ENCODE measurements at places on chromosomes 4 and X.

- DNase-seq: no peak
Measured at GRCh38 chr4:21882051-21882839, 66.3 kb downstream of the KCNIP4 start.

DNA sequence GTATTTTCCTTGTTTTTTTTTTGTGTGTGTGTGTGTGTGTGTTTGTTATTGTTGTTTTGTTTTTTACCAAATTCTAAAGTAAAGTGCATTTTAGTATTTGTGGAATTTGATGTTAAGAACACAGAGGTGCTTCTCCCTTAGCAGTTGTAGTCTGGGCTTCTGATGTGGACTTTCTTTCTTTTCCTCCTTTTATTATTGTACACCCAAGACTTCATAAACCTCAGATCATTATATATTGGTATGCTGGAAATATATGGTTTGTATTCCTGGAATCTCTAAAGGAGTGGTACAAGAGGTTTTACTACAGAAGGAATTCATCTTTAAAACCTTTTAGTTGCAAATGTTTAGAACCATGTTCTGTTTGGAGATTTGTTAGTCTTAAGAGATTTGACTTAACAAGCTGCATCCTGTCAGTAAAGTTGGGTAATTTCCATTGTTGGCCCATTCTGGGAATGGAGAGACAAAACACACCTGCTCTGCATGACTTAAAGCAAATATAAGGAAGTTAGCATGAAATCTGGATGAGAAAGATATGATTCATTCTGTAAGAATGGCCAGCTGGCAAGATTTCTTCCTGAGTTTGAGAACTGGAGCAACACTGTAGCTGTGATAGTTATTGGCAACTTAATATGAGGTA, 64.0 kb downstream of the SMAD1 start:
- DNase-seq: no peak

DNA sequence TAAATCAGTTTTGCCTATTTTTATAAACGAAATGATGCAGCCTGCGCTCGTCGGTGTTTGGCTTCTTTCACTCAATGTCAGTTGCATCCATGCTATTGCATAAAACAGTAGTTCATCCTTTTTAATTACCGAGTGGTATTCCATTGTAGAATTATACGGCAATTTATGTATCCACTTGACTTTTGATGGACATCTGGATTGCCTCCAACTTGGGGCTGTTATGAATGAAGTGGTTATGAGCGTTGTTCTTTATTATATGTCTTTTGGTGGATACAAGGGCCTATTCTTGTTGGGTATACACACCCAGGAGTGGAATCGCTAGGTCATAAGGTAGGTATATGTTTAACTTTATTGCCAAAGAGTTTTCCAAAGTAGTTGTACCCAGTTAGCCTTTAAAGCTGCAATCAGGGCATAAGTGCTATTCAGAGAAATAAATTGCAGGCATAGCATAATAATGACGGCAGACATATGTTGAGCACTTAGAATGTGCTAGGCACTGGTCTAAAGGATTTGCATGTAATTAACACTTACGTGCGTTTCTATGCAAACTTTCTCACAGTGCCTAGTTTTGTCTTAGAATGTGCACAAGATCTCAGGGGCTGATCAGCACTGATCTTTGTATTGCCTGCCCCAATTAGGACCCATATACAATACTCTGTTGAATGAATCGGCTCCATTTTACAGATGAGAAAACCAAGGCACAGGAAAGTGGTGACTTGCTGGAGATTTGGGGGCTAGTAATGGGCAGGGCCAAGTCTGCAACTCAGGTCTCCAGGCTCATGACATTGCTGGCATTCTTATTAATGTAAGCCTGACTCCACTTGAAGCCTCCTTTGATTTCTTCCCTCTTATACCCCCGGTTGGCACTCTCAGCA, 407.0 kb downstream of the BCOR start:
- DNase-seq: no peak

DNA sequence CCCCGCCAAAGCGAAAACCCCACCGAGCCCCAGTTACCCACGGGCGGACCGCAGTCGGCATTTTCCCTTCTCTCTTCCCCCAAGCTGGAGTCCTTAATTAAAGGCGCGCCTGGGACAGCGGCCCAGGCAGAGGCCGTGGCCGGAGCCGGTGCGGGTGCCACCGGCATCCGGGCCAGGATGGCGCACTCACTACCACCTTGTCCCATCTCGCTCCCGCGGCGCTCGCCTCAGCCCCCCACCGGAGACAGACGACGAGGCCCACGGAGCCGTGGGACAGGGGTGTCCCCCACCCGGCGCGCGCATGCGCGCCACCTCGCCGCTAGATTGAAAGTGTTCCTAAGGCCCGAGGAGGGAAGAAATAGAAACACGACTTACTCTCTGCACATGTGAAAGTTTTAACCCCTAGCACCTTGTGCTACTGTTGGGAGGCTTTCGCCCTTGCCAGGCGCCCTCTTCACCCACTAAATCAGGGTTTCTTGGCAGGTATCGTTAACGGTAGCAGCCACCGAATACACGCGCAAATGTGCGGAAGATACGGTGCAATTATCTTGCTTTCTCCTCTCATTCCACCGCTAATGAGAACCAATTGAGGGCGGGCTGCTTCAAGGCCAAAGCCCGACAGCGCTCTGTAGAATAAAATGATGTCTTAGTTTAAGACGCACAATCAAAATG, 64.3 kb upstream of the CCDC160 start:
- DNase-seq: peak; percentile 23

- no peak for DNase-seq
Measured at GRCh38 chr4:38715050-38715449, 51.1 kb downstream of the KLF3 start.

DNA sequence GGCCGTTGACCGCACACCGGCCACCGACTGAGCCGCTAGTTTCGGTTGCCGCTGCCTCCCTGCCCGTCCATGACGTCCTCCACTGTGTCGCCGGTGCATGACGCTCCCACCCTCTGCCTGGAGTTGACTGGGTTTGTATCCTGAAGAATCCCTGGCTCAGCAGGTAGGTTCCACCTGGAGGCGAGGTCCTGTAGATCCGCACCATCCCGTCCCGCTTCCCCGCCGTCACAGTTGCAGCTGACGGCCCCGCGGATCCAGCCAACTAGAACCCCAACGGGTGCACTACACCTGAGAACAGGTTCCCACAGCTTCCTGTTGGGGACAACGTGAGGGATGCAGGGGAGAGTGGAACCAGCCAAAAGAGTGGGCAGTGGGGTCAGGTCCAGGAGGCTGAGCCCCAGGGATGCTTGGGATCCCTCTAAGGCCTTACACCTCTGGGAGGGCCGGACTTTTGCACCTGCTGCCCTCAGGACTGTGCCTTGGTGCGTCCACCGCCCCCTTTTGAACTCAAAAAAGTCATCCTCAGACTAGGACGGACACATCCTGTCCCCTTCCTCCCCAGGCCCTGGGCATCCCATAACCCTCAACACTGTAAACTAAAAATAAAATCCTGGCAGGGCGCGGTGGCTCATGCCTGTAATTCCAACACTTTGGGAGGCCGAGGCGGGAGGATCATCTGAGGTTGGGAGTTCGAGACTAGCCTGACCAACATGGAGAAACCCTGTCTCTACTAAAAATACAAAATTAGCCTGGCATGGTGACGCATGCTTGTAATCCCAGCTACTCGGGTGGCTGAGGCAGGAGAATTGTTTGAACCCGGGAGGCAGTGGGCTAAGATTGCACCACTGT, 1.1 kb upstream of the SLBP start:
- no peak for DNase-seq

GRCh38 chr4:119025420-119025819, 110.2 kb upstream of the MYOZ2 start:
- DNase-seq: no peak

DNA sequence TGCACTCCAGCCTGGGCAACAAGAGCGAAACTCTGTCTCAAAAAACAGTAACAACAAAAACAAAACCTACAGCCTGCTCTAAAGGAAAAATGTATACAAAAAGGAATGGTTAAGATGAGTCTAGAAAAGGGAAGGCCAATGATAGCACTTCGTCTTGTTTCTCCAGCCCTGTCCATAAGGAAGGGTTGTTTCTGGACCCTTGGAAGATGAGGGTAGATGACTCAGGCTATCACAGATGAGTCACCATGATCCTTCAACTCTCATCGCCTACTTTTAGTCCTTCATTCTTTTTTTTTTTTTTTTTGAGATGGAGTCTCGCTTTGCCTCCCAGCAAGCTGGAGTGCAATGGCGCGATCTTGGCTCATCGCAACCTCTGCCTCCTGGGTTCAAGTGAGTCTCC, 8.8 kb downstream of the PLA2G12A start:
- DNase-seq: no peak

- DNase-seq: no peak
Measured at GRCh38 chrX:67731061-67731460, 187.2 kb downstream of the AR start.

- no peak for DNase-seq
Measured at GRCh38 chrX:135522878-135523693, 2.6 kb downstream of the INTS6L start.

- DNase-seq: no peak
Measured at GRCh38 chr4:176762661-176763308, 29.9 kb downstream of the VEGFC start.

- DNase-seq: no peak
Measured at GRCh38 chrX:85391878-85392238, 12.4 kb upstream of the POF1B start.
